IPS-NIHi11 (cell line): ENCODE measurements at places on chromosomes 1 and 21.

DNA sequence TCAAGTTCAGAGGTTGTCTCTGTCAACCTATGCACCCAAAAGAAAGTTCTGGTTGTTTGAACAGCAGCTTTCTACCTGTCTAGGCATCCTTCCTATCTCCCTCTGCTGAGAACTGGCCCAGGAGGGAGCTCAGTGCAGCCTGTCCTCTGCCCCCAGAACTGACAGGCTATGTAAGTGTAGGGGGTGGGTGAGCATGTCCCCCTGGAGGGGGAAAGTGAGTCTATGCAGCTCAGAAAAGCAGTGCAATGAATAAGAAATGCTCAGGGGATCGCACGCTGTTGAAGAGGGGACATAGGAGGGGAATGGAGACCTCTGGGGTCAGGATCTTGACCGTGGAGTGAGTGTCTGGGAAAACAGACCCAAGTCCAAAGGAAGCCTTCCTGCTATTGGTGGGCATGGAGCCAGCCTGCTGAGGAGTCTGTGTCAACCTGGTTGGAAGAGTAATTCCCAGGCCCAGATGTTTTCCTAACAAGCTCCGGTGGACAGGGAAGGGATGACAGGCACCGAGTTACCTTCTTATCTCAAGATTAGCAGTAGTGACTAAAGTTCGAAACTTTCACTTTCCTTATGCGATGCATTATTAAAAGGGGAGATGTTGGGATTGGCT lies 26.1 kb upstream of the FHAD1 start:
- no peak for DNase-seq

DNA sequence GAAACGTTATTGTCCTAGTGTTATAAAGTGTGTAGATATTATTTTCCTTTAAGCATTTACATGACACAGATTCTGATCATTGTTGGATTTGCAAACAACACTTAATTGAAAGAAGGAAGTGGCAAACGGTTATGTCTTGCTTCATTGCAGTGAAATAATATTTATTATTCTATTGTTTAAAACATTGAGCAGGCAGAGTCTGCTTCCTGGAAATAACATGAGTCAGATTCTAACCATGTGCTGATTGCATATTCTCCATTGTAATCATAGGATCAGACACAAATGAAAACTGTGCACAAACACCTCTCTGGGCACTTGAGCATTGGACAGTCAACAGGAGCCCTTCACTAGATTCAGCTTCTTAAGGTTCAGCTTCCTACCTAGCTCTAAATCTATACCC lies 46.8 kb upstream of the USP25 start:
- DNase-seq = no peak

- no peak for DNase-seq
Observed at GRCh38 chr21:16912075-16912474, 600.8 kb upstream of the CXADR start.

DNA sequence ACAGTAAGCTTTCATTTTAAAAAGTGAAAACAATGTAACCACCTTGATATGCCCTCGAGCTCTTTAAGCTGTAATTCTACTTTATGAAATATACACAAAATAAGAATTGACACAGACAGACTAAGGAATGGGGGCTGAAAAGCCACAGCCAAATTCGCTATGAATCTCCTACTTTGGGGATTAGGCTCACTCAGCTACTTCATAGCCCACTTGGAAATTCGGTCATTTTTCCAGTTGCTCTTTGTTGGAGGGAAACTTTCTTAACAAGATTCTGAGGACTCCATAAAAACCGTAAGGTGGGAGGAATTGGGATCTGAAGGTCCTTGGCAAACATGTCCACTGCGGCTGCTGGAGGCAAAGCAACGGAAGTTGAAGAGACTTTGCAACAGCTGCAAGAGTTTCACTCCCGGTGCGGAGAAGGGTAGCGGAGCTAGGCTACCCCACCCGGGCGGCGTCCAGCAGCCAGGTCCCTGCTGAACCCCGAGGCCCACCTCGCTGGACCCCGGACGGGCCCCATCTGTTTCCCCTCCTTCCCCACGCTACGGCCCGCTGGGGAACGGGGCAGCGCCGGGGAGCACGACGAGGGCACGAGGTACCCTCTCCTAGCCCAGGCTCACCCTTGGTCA lies 634 bp downstream of the MYCBP start:
- peak; percentile 18 for DNase-seq

DNA sequence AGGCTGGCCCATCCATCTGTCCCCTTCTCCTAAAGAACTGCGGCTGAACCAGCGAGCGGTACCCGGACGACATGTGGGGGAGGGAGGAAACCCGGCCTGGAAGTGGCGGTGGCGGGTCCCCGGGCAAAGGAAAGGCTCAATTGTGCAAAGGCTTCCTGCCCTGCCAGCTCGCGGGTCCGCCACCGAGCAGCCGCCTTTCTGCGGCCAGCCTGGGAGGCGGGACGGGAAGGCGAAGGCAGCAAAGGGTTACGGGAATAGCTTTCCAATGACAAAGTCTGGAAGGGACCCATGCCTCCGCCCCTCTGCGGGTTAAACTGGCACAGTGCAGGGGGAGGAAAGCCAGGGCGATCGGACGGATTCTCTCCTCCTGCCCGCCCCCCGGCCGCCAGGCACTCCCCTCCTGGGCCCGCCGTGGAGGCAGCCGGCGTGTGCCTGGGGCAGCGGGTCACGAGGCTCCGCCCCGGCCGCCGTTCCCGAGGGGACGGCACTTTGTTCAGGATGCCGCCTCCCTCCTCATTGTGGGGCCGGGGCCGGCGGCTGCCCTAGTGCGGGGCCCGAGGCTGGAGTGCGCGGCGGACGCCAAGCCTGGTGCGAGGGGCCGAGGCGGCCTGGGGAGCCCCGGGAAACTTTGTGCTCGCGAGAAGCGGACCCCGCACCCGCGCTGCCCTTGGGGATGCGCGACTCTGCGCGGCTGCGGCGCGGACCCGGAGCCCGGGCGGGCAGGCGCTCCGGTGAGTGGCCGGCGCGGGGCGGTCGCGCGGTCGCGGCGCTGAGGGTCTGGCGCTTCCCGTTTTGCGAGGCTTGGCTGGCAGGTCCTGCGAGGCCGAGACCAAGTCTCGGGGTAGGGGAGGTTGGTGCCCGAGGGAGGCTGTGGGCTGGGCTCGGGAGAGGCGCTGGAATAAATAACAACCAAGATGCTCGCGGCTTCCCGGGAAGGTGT lies at the start of gene NAV1:
TSS of gene NAV1 (plus strand) at position 516 of the 940 bp plus-strand sequence. CDS start 83,758 bp downstream, outside the sequence.
- peak; percentile 74 for DNase-seq

DNA sequence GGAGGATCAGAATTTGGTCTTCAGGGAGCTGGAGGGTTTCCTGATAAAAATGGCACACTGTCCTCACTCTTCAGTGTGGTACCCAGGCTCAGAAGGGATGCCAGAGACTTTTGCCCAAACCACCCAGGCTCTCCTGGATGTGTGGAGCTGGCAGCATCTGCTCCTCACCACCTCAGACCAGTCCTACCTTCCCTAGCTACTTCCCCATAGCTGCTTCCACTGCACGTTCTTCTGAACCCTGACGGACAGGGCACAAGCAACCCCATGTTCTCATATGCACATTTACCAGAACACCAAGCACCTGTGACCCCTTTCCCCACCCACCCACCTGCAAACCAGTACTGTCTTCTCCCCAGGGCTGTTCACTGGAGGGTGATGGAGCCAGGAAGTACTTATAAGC lies 4.7 kb downstream of the ADAR start:
- no peak for DNase-seq

- DNase-seq = peak; percentile 41
Observed at GRCh38 chr1:234589854-234590620, 19.9 kb downstream of the IRF2BP2 start.
